Breast epithelium (tissue), 4 donors: ENCODE measurements at places on chromosomes 2 and 18.

DNA sequence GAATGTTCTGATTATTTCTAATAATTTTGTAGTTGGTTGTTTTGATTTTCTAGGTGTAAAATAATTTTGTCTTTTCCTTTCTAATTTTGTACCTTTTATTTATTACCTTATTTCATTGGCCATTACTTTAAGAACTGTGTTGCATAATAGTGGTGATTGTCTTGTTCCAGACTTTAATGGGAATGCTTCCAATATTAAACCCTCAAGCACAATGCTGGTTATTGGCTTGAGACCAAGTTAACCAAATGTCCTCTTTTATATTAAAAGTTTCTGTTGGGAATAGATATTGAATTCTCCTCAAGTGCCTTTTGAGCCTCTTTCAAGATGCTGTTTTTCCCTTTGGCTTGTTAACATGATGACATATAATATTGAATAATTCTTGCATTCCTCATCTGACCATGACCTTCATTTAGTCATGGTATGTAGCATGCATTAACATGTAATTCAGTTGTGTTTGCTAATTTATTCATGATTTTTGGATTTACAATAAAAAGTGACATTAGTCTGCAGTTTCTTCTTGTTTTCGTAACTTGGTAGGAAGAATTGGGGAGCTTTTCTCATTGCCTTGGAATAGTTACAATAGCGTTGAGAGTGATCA lies 141.7 kb downstream of the DIS3L2 start:
- no peaks in the 10 kb centered on the region for H3K27me3 ChIP-seq
- no peak overlapping the region for H3K27ac ChIP-seq
- H3K36me3 ChIP-seq: no peaks in the 10 kb centered on the region
- H3K4me1 ChIP-seq: peaks cover 4% of the 10 kb centered on the region

DNA sequence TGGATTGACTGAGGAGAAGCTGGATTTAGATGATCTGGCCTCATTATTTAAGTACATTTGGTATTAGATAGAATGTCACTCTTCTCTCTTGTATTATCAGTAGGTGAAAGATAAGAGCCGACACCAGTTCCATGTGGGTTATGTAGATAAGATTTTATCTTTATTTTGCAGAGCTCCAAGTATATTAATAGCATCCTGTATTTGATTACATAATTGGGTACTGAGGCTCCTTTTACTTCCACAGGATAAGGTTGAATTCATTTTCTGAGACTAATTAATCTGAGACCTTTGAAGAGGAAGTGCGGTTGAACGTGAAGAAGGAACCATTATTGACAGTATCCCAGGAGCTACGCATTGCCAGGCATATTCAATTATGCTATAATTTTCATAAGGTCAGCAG lies 32.8 kb upstream of the CD226 start:
- H3K4me3 ChIP-seq: no peak overlapping the region
- H3K27me3 ChIP-seq: no peaks in the 10 kb centered on the region
- no peaks in the 10 kb centered on the region for H3K4me1 ChIP-seq
- DNase-seq: no peak
- H3K27ac ChIP-seq: no peak overlapping the region

DNA sequence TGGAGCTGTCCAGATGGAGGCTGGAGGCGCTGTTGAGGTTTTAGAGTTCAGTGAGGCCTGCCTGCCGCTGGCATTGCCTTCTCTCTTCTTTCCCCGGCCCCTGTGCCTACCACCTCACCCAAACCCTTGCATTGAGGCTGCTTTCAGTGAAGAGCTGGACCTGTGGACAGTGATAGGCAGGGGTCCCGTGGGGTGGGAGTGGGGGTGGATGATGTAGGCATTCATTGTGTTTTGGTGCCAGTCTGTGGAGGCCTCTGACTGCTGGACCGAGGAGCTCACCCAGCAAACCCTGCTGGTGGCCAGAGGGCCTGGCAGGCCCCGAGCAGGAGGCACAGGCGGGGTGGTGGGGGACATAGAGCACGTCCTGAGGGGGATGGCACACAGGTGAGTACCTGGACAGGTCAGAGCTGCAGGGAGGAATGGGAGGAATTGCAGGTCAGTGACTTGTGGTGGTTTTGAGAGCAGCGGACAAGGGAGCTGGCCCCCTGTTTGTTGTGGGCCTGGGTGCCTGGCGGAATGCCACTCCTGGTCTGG lies 35.6 kb downstream of the NGEF start:
- no peaks in the 10 kb centered on the region for H3K4me1 ChIP-seq
- no peak overlapping the region for H3K4me3 ChIP-seq
- peak; percentile 36 for DNase-seq
- no peak overlapping the region for H3K27ac ChIP-seq
- no peaks in the 10 kb centered on the region for H3K36me3 ChIP-seq

- H3K4me1 ChIP-seq: no peaks in the 10 kb centered on the region
- no peaks in the 10 kb centered on the region for H3K36me3 ChIP-seq
- no peaks in the 10 kb centered on the region for H3K27me3 ChIP-seq
- H3K4me3 ChIP-seq: no peak overlapping the region
Observed at GRCh38 chr2:11983401-11983800, 237.0 kb downstream of the LPIN1 start.

- no peak overlapping the region for H3K27ac ChIP-seq
- H3K4me3 ChIP-seq: peak overlapping the region; percentile 47
- DNase-seq: no peak
- H3K27me3 ChIP-seq: peaks cover 100% of the 10 kb centered on the region
- H3K36me3 ChIP-seq: no peaks in the 10 kb centered on the region
- H3K4me1 ChIP-seq: peaks cover 7% of the 10 kb centered on the region
Observed at GRCh38 chr2:222304737-222305515, 6.1 kb upstream of the PAX3 start.

DNA sequence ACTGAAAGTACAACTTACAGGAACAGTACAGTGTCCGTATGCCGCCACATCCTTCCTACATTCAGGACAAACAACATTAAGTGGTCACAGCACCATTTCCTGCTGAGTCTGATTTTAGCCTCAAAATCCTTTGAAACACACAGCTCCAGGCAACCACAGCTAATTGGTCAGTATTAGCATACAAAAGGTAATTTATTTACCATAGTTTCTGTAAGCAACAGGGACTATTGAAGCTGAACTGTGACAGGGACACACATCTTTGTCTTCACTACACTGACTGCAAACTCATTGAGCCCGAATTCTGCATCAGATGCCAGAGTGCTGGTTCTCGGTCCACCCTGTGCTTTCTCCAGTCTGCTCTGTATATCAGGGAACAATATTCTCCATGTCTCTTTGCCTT lies 151.8 kb downstream of the ST6GAL2 start:
- H3K36me3 ChIP-seq: no peaks in the 10 kb centered on the region
- H3K27me3 ChIP-seq: no peaks in the 10 kb centered on the region
- no peaks in the 10 kb centered on the region for H3K4me1 ChIP-seq
- no peak for DNase-seq
- H3K27ac ChIP-seq: no peak overlapping the region

DNA sequence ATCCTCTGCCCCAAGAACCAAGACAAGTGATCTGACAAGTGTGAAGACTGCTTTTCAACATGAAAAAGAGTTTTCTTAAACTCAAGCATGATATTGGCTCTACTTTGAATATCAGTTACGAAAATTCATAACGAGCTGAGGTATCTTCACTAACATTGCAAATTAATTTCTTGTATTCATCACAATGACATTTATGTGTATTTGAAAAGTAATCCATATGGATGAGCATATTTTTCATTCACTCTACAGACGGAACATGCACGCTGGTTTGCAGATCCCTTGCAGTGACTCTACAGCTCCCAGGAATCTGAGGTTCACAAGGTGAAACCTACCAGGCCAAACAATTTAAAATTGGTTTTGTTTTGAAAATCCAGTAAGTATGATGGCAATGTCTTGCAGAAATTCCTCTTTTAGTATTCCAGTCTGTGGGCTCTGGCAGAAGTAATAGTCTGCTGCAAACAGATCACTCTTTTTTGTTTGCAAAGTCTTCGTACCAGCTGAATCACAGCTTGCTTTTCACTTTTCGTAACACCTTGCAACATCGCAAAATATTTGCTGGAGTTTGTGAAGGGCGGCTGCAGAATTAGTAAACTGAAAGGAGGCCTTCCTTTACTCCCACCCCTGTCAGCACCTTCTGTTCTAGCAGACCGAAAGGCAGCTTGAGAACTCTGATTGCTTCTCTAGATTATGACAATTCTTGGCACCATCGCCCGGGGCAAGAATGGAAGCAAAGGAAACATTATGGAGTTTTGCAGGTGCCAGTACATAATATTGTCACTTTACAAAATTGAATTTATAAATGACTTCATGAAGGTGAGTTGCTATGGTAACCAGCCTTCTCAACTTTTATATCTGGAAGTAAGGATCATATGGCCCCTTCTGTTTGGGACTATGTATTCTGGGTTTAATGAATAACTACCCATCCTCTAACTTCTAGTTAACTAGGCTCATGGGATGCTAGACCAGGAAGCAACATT lies 168.7 kb downstream of the TMEM247 start:
- no peak overlapping the region for H3K4me3 ChIP-seq
- H3K4me1 ChIP-seq: no peaks in the 10 kb centered on the region
- no peaks in the 10 kb centered on the region for H3K36me3 ChIP-seq
- H3K27ac ChIP-seq: peak overlapping the region; percentile 23
- DNase-seq: no peak
- H3K27me3 ChIP-seq: no peaks in the 10 kb centered on the region

- peak overlapping the region; percentile 43 for H3K4me3 ChIP-seq
- peaks cover 98% of the 10 kb centered on the region for H3K27me3 ChIP-seq
- H3K27ac ChIP-seq: no peak overlapping the region
- peaks cover 4% of the 10 kb centered on the region for H3K4me1 ChIP-seq
Observed at GRCh38 chr2:176105730-176106580, 1.1 kb upstream of the HOXD11 start.

GRCh38 chr2:166188084-166188483 lies 60.3 kb upstream of the SCN1A start:
- no peaks in the 10 kb centered on the region for H3K4me1 ChIP-seq
- no peaks in the 10 kb centered on the region for H3K27me3 ChIP-seq

GRCh38 chr2:142642650-142643049 lies 234.8 kb upstream of the KYNU start:
- H3K4me3 ChIP-seq: no peak overlapping the region
- H3K27ac ChIP-seq: no peak overlapping the region
- no peaks in the 10 kb centered on the region for H3K27me3 ChIP-seq
- H3K4me1 ChIP-seq: no peaks in the 10 kb centered on the region

GRCh38 chr2:118968042-118968441 lies 26.0 kb downstream of the MARCO start:
- no peak overlapping the region for H3K27ac ChIP-seq
- no peaks in the 10 kb centered on the region for H3K27me3 ChIP-seq
- no peaks in the 10 kb centered on the region for H3K4me1 ChIP-seq
- no peaks in the 10 kb centered on the region for H3K36me3 ChIP-seq

DNA sequence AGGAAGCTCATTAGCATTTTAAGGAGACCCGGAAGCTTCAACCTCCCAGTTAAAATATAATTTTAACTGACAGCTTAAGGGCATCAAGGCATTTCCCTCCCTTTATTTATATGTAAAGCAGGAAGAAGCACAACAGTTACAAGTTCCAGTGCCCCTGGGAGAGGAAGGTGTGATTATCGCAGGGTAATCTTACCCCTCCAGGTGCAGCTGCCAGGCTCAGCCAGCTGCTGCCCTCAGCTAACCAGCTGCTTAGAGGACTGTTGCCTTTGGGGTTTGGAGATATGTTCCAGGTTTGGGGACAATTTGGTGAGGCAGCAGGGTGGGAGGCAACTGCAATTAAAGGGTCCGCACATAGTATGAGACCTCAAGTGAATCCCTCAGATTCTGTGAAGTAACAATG lies 55.3 kb upstream of the SETBP1 start:
- H3K27ac ChIP-seq: no peak overlapping the region
- no peaks in the 10 kb centered on the region for H3K4me1 ChIP-seq
- no peaks in the 10 kb centered on the region for H3K36me3 ChIP-seq
- no peaks in the 10 kb centered on the region for H3K27me3 ChIP-seq

DNA sequence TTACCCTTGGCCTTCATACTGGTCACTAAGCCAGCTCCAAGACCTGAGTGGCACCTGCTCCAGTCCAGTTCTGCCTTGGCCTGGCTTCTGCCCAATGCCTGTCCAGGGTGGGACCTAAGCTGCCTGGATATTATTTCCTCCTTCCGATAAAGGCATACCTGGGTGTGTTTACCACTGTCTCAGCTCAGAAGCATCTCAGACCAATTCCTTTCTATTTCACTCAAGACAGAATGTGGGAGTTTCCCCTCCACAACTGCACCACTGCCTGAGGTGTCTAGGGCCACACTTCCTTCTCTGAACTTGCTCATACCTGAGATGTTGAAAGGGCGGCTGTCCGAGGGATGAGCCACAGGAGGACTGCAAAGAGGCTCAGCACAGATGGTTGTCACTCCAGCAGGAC lies 18.4 kb upstream of the CAB39 start:
- H3K27ac ChIP-seq: no peak overlapping the region
- no peaks in the 10 kb centered on the region for H3K4me1 ChIP-seq
- H3K4me3 ChIP-seq: no peak overlapping the region

DNA sequence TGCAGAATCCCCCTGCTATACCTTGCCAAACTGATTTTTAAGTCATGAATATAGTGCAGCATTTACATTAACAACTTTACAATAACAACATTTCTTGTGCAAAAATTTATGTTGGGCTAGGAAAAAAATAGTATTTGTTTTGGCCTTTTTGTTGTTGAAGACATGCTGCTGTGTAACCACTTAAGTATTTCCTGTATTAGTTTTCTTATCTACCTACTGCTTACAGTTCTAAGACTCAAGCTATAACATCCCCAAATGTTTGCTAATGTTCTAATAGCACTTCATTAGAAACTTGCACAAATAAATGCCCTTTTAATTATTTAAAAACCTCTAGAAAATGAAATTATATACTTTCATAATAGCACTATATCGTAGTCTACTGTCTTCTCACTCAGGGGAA lies 154.3 kb upstream of the DOCK10 start:
- no peak overlapping the region for H3K27ac ChIP-seq
- no peaks in the 10 kb centered on the region for H3K4me1 ChIP-seq
- no peak for DNase-seq
- H3K27me3 ChIP-seq: no peaks in the 10 kb centered on the region
- H3K36me3 ChIP-seq: no peaks in the 10 kb centered on the region
- no peak overlapping the region for H3K4me3 ChIP-seq

DNA sequence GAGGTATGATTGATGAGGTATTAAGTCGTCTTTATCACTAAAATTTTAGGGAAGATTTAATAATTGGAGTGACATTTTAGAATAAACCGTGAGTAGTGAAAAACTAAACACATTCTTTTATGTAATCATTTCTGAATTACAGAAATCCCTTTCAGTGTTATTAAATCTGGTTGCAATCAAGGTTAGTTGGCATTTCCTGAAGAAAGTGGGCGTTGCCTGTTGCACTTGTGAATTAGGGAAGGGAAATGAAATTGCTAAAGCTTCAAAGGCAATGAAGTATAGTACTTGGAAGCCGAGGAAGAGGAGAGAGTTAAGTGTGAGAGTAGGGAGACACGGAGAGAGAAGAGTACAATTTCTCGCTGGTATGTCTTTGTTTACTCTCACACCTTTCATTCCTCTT lies 274.5 kb downstream of the SLC8A1 start:
- no peaks in the 10 kb centered on the region for H3K36me3 ChIP-seq
- no peaks in the 10 kb centered on the region for H3K4me1 ChIP-seq
- H3K4me3 ChIP-seq: no peak overlapping the region
- no peaks in the 10 kb centered on the region for H3K27me3 ChIP-seq
- H3K27ac ChIP-seq: no peak overlapping the region

GRCh38 chr2:129887688-129888266 lies 91.7 kb upstream of the RAB6C start:
- no peaks in the 10 kb centered on the region for H3K36me3 ChIP-seq
- no peak overlapping the region for H3K4me3 ChIP-seq
- no peak overlapping the region for H3K27ac ChIP-seq
- H3K4me1 ChIP-seq: no peaks in the 10 kb centered on the region
- no peak for DNase-seq

- H3K4me3 ChIP-seq: no peak overlapping the region
- H3K27me3 ChIP-seq: no peaks in the 10 kb centered on the region
- H3K4me1 ChIP-seq: peaks cover 8% of the 10 kb centered on the region
Observed at GRCh38 chr2:20540587-20541293, 93.9 kb downstream of the RHOB start.
